IMR-90 (cell line): ENCODE measurements at places on chromosomes 13 and 19. TPM values are rescaled to one million over a fixed set of nuclear protein-coding genes. Genes with fewer than 3 reads are reported as not detected.

- no peak for DNase-seq
These were observed 117.6 kb upstream of the MCF2L start for GRCh38 chr13:112851107-112852038.

DNA sequence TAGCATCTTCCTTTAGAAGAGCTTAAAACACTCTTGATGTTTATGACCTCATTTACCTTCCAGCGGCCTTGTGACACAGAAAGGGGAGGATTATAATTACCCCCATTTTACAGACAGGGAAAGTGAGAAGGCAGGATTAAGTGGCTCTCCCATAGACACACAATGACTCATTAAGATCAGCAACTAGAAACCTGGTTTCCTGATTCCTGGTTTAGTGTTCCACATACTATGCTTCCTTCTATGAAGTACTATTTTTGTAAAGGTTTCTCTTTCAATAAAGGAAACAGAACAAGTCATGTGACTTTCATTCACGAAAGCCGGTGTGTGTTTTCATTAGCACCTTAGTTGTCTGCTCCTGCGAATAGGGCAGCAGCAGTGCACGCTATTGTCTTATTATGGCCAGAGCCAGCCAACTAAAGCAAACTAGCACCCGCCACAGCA lies 8.3 kb downstream of the IRS2 start:
- peak; percentile 39 for DNase-seq

Gene IGFL3
- not detected in 2 replicates for total RNA-seq

DNA sequence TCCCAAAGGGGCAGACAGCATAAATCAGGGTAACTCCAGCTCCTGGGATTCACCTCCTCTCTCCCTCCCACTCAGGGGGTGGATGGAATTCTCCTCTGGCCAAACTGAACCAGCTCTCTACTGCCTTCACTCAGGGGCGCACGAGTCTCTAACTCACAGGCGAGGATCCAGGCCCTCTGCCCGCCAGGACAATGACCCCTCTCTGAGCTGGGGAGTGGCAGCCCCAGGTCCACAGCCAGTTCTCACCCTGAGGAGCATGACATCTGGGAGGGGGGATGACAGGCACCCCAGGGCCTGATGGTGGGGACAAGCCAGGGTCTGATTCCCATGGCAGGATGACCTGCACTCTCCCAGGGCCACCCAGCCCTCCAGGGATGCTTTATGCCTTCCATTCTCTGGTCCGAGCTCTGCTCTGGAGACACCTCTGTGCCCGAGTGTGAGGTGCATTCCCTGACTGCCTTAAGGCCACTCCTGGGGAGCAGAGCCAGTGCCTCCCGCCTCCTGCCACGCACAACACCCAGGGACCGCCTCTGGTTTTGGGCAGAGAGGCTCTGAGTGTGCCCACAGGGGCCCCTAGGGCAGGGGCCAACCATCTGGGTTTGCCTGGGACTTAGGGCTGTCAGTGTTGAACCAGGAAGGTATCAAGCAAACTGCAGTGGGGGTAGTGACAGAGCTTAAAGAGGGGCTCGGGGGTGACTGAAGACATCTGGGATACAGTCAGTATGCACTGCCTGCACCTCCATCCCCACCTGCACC lies 66.2 kb downstream of the GNG7 start:
- no peak for DNase-seq

DNA sequence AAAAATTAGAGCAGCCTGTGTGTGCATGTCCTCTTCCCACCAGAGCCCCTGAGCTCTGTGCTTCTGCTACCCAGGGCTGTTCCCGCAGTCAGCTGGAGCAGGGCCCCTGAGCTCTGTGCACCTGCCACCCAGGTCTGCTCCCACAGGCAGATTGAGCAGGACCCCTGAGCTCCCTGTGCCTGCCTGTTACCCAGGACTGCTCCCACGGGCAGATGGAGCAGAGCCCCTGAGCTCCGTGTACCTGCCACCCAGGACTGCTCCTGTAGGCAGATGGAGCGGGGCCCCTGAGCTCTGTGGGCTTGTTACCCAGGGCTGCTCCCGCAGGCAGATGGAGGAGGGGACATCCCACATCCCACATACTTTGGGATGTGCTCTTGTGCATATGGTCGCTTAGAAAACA lies 186.8 kb upstream of the SOX1 start:
- DNase-seq, result no peak

- no peak for DNase-seq
These were observed 1138.8 kb upstream of the PCDH9 start for GRCh38 chr13:68368922-68369321.

- DNase-seq, result no peak
These were observed 56.0 kb upstream of the SIAH3 start for GRCh38 chr13:45907503-45907902.
